ENCODE measurements at places on chromosomes 4 and X.

- no peaks in the 10 kb centered on the region for H3K4me1 ChIP-seq
- no peak for DNase-seq
- no peaks in the 10 kb centered on the region for H3K36me3 ChIP-seq
- H3K4me3 ChIP-seq = no peak overlapping the region
- H3K27ac ChIP-seq = no peak overlapping the region
These were observed 1.5 kb upstream of the DIPK2B start for GRCh38 chrX:45202171-45202570.

- DNase-seq = no peak
- H3K4me1 ChIP-seq = no peaks in the 10 kb centered on the region
- no peaks in the 10 kb centered on the region for H3K27me3 ChIP-seq
- no peaks in the 10 kb centered on the region for H3K36me3 ChIP-seq
- no peak overlapping the region for H3K4me3 ChIP-seq
- no peak overlapping the region for H3K27ac ChIP-seq
These were observed 25.3 kb downstream of the STARD8 start for GRCh38 chrX:68672581-68673318.

GRCh38 chr4:142265536-142265935, 580.6 kb downstream of the INPP4B start:
- H3K36me3 ChIP-seq = no peaks in the 10 kb centered on the region
- H3K4me3 ChIP-seq = no peak overlapping the region
- H3K27ac ChIP-seq = no peak overlapping the region

GRCh38 chr4:169054879-169055278, 44.8 kb upstream of the CBR4 start:
- no peaks in the 10 kb centered on the region for H3K27me3 ChIP-seq
- H3K36me3 ChIP-seq = no peaks in the 10 kb centered on the region
- H3K27ac ChIP-seq = no peak overlapping the region
- H3K4me3 ChIP-seq = no peak overlapping the region
- H3K4me1 ChIP-seq = no peaks in the 10 kb centered on the region
- no peak for DNase-seq

DNA sequence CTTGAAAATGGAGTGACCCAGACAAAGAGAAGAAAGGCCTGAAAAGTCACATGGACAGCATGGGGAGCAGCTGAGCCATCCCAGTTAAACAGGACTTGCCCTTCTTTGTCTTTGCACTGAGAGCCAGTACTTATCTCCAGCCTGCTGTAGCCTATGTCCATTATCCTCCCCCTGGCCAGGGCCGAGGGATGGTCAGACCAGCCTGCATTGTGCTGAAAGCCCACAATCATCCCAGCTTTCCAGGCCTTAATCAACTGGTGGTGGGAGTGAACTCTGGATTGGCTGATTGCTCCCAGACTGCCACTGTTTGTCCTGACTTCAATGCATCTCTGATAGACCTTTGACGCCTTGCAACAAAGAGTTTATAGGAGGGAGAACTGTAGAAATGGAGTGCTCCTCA, 453.1 kb downstream of the EPHA5 start:
- H3K27ac ChIP-seq = no peak overlapping the region
- H3K27me3 ChIP-seq = no peaks in the 10 kb centered on the region
- no peaks in the 10 kb centered on the region for H3K4me1 ChIP-seq
- no peak overlapping the region for H3K4me3 ChIP-seq
- DNase-seq = no peak

- no peaks in the 10 kb centered on the region for H3K36me3 ChIP-seq
- no peaks in the 10 kb centered on the region for H3K27me3 ChIP-seq
- H3K27ac ChIP-seq = no peak overlapping the region
- H3K4me3 ChIP-seq = no peak overlapping the region
- H3K4me1 ChIP-seq = no peaks in the 10 kb centered on the region
- DNase-seq = no peak
These were observed 209.4 kb upstream of the NEIL3 start for GRCh38 chr4:177100307-177100706.

DNA sequence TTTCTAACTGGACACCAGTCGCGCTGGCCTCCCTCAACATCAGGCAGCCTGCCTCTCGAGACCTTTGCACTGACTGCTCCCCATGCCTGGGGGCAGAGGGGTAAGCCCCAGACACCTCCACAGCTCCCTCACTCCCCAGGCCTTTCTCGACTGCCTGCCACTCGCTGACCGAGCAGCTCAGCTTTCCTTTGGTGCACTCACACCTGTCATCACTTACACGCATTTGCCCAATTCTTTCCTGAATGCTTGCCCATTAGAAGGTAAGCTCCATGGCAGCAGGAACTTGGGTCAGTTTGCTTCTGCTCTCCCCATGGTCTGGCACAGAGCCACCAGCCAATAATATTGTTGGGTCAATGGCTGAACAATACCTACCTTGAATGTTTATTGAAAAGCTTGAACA, 32.2 kb upstream of the PROM1 start:
- no peaks in the 10 kb centered on the region for H3K27me3 ChIP-seq
- no peak for DNase-seq
- H3K27ac ChIP-seq = no peak overlapping the region

DNA sequence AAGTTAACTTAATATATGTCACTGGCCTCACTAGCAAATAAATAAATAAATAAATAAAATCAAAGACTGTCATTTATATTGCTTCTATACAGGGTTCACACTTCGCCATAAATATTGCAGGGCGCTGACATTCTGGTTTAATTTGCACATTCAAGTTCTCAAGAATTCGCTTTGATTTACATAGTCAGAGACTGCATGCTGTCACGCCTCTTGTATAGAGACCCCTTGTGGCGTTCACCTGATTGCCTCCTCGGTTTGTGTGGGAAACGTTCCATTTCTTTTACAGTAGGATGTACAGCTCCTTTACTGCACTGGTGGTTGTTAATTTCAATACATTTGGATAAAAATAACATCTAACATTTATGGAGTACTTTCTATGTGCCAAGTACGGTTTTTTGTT, 71.3 kb upstream of the ADGRG2 start:
- no peak for DNase-seq
- no peaks in the 10 kb centered on the region for H3K4me1 ChIP-seq
- H3K4me3 ChIP-seq = no peak overlapping the region
- no peak overlapping the region for H3K27ac ChIP-seq

DNA sequence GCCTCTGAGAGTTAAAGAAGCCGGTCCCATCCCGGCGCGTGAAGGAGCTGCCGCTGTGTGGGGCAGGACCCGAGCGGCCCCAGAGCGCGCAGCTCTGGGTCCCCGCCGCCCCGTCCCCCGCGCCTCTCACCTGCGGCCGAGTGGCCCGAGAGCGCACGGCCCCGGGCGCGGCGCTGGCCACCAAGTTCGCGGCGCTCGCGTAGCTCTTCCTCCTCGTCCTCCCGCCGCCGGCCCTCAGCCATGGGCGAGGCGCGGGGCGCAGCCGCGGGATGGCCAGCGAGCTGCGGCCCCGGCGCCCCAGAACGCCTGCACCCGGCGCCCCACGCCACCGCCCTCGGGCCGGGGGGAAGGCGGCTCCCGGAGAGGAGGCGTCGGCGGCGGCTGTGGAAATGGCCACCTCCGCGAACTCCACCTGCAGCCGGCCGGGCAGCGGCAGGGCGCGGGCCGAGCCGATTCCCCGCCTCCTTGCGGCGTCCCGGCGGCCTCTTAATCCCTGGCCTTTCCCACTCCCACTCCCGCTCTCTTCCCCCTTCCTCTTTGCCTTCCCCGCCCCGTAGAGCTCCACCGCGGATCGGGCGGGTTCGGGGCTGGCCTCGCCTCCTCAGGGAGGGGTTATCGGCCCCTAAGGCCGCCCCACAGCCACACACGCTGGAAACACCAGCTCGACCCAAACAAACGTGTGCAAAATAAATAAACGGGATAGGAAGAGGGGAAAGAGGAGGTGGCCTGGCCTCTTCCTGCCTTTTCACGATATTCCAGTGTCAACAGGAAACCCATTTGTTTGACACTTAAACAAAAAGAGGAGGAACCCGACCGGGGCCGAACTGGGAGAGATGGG, at the start of gene SH3D19:
Gene SH3D19, minus strand, starts transcription at position 495 of the 838 bp plus-strand sequence. Its CDS starts 253 bp downstream, at position 242.
- H3K4me3 ChIP-seq = peak within 1 kb of the TSS; percentile 56
- no peaks in the 10 kb centered on the region for H3K4me1 ChIP-seq
- H3K27ac ChIP-seq = no peak within 1 kb of the TSS
- peak; percentile 15 for DNase-seq
- no peaks in the 10 kb centered on the region for H3K36me3 ChIP-seq

- DNase-seq = no peak
- no peaks in the 10 kb centered on the region for H3K36me3 ChIP-seq
- no peak overlapping the region for H3K4me3 ChIP-seq
These were observed 69.1 kb upstream of the FBXW7 start for GRCh38 chr4:152605031-152605430.

- peak overlapping the region; percentile 91 for H3K4me3 ChIP-seq
These were observed 608 bp downstream of the RAPGEF2 start for GRCh38 chr4:159103384-159103990.

DNA sequence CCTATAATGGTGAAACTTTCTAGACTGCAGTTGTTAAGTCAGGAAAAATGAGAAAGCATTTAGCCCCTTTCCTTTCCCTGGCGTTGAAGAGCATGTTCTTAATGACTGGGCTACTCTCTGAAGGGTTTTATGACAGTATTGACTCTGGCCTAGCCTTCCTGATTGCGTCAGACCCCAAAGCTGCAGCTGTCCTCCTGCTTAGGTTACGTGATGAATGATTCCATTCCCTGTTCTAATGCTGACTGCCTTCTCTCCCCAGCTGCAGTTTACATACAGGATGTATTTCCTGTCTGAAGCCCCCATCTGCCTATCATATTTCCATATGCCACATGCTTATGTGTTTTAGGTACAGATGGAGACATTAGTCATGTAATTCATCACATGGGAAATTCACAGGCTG, 105.8 kb upstream of the EGFL6 start:
- H3K36me3 ChIP-seq = no peaks in the 10 kb centered on the region
- DNase-seq = no peak
- H3K4me3 ChIP-seq = no peak overlapping the region
